ENCODE measurements at places on chromosomes 3 and 15. TPM values are rescaled to one million over a fixed set of nuclear protein-coding genes. Genes with fewer than 3 reads are reported as not detected.

Gene CFAP20DC
- total RNA-seq = 0.36 TPM

Gene CEMIP
- total RNA-seq = 1.6 TPM

Gene NDN
- 121 TPM for total RNA-seq

Gene WDR73
- 20.7 TPM for total RNA-seq

Gene SLC22A13
- 1.6 TPM for total RNA-seq

Gene C3orf22
- 4.9 TPM for total RNA-seq

Gene SPSB4
- 1.0 TPM for total RNA-seq

Gene PLSCR5
- total RNA-seq = not detected

Gene MESP1
- 67.4 TPM for total RNA-seq

Gene PTH1R
- 10.8 TPM for total RNA-seq

GRCh38 chr15:65903296-65904073 lies 34.2 kb downstream of the RAB11A start:
- H3K4me1 ChIP-seq = no peaks in the 10 kb centered on the region
- DNase-seq = no peak
- H3K27ac ChIP-seq = no peak overlapping the region
- H3K4me3 ChIP-seq = no peak overlapping the region
- no peaks in the 10 kb centered on the region for H3K36me3 ChIP-seq

- no peaks in the 10 kb centered on the region for H3K27me3 ChIP-seq
- H3K27ac ChIP-seq = no peak overlapping the region
- no peak overlapping the region for H3K4me3 ChIP-seq
- no peak for DNase-seq
- H3K36me3 ChIP-seq = no peaks in the 10 kb centered on the region
Observed at GRCh38 chr3:156478891-156479290, 76.0 kb downstream of the SSR3 start.

DNA sequence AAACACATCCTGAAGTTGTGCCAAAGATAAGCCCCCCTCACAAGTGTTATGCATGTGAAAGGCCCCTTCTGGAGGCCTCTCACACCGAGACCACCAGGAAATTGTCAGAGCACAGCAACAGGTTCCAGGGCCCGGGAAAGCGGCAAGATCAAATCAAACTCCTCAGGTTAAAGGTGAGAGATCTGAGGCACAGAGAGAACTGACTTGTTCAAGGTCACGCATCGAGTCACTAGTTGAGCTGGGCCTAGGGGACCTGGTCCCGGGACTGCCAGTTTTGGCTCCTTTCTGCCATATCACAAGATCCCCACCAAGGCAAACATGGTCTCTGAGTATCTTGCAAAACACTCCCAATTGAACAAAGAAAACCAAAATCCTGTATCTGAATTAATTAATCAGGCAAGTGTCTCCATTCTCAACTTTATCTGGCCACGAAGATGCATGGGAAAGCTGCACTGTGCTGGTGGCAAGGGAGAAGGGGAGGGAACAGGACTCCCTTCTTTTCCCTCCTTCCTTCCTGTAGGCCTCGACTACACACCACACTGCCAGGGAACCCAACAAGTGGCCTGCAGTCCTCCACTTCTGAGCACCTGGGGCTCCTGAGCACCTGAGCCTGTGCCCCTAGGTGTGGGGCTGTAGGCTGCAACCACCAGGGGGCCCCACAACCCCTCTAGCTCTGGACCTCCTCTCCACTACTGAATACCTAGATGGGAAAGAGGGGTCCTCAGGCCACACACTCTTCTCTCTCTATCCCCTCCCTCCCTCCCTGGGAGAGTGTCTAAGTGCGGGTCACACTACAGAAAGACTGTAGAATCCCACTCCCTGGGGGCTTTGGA lies 37.3 kb downstream of the ANP32A start:
- no peak overlapping the region for H3K27ac ChIP-seq
- H3K27me3 ChIP-seq = no peaks in the 10 kb centered on the region
- H3K4me1 ChIP-seq = peaks cover 21% of the 10 kb centered on the region
- H3K36me3 ChIP-seq = peaks cover 5% of the 10 kb centered on the region

GRCh38 chr15:78808550-78808949 lies 2.7 kb downstream of the ADAMTS7 start:
- H3K27ac ChIP-seq = no peak overlapping the region
- no peaks in the 10 kb centered on the region for H3K36me3 ChIP-seq
- DNase-seq = no peak
- peaks cover 4% of the 10 kb centered on the region for H3K4me1 ChIP-seq
- no peak overlapping the region for H3K4me3 ChIP-seq

- no peak overlapping the region for H3K27ac ChIP-seq
- H3K4me3 ChIP-seq = no peak overlapping the region
- no peaks in the 10 kb centered on the region for H3K27me3 ChIP-seq
- H3K36me3 ChIP-seq = no peaks in the 10 kb centered on the region
- no peaks in the 10 kb centered on the region for H3K4me1 ChIP-seq
Observed at GRCh38 chr15:79028411-79028964, 62.1 kb downstream of the RASGRF1 start.

GRCh38 chr3:80192936-80193335 lies 425.1 kb upstream of the ROBO1 start:
- H3K27ac ChIP-seq = no peak overlapping the region
- H3K27me3 ChIP-seq = no peaks in the 10 kb centered on the region
- H3K4me1 ChIP-seq = no peaks in the 10 kb centered on the region
- DNase-seq = no peak

GRCh38 chr3:179082416-179082815 lies 10.8 kb upstream of the ZMAT3 start:
- H3K27me3 ChIP-seq = no peaks in the 10 kb centered on the region
- DNase-seq = no peak
- no peak overlapping the region for H3K4me3 ChIP-seq
- no peaks in the 10 kb centered on the region for H3K4me1 ChIP-seq

DNA sequence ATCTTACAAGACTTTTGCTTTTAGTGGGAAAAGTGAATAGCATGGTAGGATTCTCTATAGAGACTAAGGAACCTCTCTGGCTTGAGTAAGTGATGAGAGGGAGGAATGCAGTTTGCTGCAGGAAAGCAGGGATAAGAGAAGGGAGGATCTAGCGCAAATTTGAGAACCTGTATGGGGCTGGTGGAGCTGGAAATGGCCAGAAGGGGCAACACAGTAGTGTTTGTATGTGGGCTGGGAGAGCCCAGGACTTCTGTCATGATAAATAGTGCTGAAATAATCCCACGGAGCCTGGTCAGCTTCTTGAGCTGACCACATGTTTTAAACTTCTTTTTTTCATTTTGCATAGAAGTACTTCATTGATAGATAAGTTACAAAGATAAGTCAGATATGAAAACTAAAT lies 11.2 kb upstream of the SHC4 start:
- H3K36me3 ChIP-seq = no peaks in the 10 kb centered on the region
- no peaks in the 10 kb centered on the region for H3K4me1 ChIP-seq
- H3K27me3 ChIP-seq = no peaks in the 10 kb centered on the region

DNA sequence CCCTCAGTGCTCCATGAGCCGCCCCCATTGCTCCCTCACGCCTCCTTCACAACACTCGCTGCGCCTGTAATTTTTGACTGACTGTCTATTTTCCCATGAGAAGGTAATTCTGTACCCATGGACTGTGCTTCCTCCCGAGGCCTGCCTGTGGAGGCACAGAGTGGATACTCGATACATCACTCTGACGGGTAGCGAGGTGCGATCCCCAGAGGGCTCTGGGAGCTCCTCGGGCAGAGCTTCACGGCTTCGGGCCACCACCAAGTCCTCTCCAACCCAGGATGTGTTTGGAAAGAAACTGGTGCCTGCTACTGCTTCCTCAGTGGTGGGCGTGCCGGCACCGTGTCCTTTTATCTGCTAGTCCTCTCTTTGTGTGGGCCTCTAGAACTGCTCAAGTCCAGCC lies 108.6 kb upstream of the DLG1 start:
- DNase-seq = no peak
- no peaks in the 10 kb centered on the region for H3K36me3 ChIP-seq
- no peaks in the 10 kb centered on the region for H3K27me3 ChIP-seq

DNA sequence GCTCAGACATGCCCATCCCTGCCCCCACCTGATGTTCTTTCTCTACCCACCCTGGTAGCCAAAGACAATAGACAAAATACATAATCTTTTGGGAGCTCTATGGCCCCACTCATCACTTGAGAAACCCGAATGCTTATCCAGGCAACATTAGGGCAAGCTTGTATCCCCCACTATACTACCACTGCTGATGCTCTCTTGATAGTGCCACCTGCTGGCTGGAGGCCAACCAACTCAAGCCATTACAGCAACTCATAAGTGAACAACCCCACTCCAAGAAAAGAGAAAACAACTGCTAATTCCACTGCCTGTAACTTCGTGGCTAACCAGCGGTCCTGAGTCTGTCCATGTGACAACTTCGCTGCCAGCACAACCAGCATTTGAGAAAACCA lies 342.5 kb upstream of the TGFBR2 start:
- DNase-seq = no peak
- no peak overlapping the region for H3K27ac ChIP-seq
- no peaks in the 10 kb centered on the region for H3K36me3 ChIP-seq

DNA sequence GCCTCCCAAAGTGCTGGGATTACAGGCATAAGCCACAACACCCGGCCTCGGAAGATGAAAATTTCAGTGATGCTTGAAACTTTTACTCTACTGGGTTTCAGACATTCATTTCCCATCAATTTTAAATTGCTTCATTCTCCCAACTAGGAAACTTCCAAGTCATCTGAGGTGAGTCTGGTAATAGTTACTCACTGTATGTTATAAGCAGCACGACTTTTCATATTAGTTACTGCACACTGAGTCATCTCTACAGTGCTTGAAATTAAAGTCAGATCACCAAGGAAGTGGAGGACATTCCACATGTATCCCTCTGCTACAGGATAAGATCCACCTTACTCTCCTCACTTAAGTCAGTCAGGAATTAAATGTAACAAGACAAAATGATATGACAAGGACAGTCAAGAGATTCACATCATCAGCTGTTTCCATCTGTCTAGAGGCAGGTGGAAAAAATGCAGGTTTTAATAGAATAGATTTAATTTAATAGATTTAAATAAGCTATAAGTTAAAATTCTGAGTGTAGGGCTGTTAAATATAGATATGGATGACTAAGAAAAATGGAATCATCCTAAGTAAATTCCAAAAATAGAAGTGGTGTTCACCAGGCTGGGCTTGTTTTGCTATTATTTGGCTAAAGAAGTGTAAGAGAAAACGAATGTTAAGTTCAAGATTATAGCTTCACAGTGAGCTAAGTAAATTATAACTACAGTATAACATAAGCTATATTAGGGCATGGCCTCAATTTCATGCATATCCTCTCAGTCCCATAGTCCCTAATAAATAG lies 104.4 kb downstream of the TMCO5A start:
- H3K4me3 ChIP-seq = no peak overlapping the region
- H3K27me3 ChIP-seq = no peaks in the 10 kb centered on the region
- H3K27ac ChIP-seq = no peak overlapping the region
- no peak for DNase-seq
- no peaks in the 10 kb centered on the region for H3K4me1 ChIP-seq

DNA sequence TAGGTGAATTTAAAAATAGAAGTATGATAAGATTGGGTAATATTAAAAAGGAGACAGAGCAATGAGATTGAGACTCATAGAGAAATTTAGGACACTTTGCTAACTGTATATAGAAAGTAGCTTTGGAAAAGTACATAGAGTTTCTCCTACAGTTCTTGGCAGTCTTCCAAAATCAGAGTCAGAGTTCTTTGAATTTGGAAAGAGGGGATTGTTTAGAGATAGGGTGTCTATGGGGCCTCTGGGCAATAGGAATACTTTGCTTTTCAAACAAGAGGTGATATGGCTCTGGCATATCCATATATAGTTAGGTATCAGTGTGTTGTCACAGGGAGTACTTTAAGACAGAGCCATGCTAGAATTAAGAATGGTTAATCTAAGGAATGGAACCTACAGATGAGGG lies 477.1 kb upstream of the KCNMB2 start:
- DNase-seq = no peak
- H3K36me3 ChIP-seq = no peaks in the 10 kb centered on the region
- peak overlapping the region; percentile 25 for H3K27ac ChIP-seq
- no peaks in the 10 kb centered on the region for H3K27me3 ChIP-seq

DNA sequence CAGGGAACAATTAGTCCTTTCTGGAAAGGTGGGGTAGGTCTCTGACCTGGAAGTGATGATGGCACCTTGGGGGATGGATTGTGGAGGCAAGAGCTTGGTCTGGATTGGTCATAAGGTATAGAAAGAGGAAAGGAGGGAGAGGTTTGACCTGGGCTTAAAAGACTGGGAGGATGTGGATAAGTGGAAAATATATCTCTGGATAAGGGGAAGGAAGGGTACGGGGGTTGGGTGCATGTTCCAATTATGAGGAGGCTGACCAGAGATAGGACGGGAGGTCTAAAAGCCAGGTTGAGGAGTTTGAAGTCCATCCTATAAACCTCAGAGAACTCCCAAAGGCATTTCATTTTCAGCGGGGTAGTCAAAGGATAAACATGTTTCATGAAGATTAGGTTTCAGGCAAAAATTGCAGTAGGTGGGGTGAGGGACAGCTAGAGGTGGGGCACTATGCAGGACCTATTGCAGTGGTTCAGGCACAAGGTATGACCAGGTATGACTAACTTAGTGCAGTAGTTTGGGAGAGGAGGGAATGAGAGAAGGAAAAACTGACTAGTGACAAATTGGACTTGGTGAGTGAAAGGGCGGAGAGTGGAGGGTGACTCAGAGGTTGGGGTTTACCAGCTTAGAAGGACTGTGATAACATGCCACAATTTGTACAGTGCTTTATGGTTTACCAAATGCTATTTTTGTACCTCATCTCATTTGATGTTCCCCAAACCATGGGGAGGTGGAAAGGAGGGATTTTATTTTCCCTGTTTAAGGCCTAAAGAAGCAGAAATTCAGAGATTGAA lies 10.7 kb downstream of the PDE8A start:
- H3K27ac ChIP-seq = no peak overlapping the region
- no peaks in the 10 kb centered on the region for H3K36me3 ChIP-seq
- no peak for DNase-seq
- no peaks in the 10 kb centered on the region for H3K27me3 ChIP-seq
- H3K4me1 ChIP-seq = no peaks in the 10 kb centered on the region

DNA sequence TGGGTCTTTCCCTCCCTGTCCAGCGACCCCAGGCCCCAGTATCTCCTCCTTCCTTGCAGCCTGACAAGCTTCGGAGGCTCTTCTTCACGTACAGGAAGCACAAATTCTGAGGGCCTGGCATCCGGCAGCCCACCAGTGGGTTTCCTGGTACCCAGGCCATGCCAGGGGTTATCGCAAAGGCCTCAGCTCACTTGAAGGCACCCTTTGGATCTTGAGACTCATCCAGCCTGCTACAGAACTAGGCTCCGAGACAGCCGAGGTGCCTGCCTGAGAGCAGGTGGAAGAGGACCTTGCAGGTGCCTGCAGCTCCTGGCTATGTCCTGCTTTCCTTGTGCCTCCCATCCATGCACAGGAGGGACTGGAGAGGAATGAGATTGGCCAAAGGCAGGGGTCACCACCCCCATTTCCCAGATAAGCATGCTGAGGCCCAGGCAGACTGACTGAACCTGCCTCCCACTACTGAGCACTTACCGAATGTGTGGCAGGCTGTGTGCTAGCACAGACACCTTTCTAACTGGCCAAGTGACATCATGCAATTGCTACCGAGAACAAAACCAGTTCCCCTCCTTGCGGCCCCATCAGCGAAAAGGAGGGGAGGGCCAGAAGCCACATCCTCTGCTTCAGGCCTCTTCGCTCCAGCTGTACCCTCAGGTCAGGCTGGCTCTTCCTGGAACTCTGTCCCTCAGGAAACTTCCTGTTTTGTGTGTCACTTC lies 11.2 kb downstream of the SH2D7 start:
- H3K36me3 ChIP-seq = no peaks in the 10 kb centered on the region
- H3K27me3 ChIP-seq = no peaks in the 10 kb centered on the region
- H3K27ac ChIP-seq = no peak overlapping the region
